Mesendoderm (in vitro differentiated cells): ENCODE measurements at places on chromosomes 16 and 17.

- peaks cover 5% of the 10 kb centered on the region for H3K36me3 ChIP-seq
- no peaks in the 10 kb centered on the region for H3K4me1 ChIP-seq
- no peak overlapping the region for H3K27ac ChIP-seq
- H3K4me3 ChIP-seq, result no peak overlapping the region
- no peaks in the 10 kb centered on the region for H3K27me3 ChIP-seq
These were observed 36.4 kb downstream of the HEATR3 start for GRCh38 chr16:50102051-50102746.

GRCh38 chr17:4198995-4199394, 56.0 kb downstream of the CYB5D2 start:
- H3K27me3 ChIP-seq, result no peaks in the 10 kb centered on the region
- peaks cover 1% of the 10 kb centered on the region for H3K36me3 ChIP-seq
- no peak overlapping the region for H3K27ac ChIP-seq
- no peak for DNase-seq
- H3K4me1 ChIP-seq, result no peaks in the 10 kb centered on the region

- no peaks in the 10 kb centered on the region for H3K36me3 ChIP-seq
- peaks cover 2% of the 10 kb centered on the region for H3K4me1 ChIP-seq
- no peak for DNase-seq
- no peaks in the 10 kb centered on the region for H3K27me3 ChIP-seq
These were observed 204.8 kb downstream of the FTO start for GRCh38 chr16:53908731-53909130.

DNA sequence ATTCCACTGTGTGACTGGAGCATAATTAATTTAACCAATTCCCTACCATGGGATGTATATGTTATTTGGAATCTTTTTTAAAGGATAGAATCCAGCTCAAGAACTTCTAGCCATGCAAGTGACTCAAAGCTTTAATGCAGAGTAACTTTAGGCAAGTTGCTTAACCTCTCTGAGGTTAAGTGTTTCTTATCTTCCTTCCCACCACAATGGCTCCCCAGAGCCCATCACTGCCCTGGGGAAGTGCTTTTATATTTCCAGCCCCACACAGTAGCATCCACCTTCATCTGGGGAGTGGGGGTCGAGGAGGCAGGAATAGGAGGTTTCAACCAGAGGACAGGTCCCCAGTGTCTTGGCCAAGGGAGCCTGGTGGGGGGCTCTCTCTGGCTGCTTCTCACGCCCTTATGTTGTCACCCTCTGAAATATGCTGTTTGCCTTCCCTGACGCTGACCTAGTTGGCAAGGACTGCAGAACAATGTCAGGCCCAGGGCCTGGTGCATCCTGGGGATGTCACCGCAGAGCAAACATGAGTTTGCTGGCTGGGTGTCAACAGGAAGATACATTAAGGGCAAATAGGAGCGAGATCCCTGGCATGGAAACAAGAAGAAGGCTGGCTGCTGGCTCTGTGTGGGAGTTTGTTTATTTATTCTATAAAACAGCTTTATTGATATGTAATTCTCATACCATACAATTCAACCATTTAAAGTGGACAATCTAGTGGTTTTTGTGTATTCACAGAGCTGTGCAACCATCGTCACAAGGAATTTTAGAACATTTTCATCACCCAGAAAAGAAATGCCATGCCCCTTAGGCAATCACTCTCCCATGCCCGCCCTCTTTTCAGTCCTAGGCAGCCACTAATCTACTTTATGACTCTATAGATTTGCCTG, 46.6 kb upstream of the WSB1 start:
- H3K36me3 ChIP-seq, result no peaks in the 10 kb centered on the region
- no peak overlapping the region for H3K27ac ChIP-seq
- peak; percentile 14 for DNase-seq
- H3K27me3 ChIP-seq, result no peaks in the 10 kb centered on the region
- no peak overlapping the region for H3K4me3 ChIP-seq

GRCh38 chr17:410543-411401, 58.2 kb upstream of the RPH3AL start:
- no peaks in the 10 kb centered on the region for H3K27me3 ChIP-seq
- H3K4me3 ChIP-seq, result peak overlapping the region; percentile 62
- DNase-seq, result peak; percentile 46

- H3K4me3 ChIP-seq, result no peak overlapping the region
- DNase-seq, result no peak
- H3K36me3 ChIP-seq, result no peaks in the 10 kb centered on the region
- H3K27ac ChIP-seq, result no peak overlapping the region
- H3K4me1 ChIP-seq, result no peaks in the 10 kb centered on the region
These were observed 7.1 kb downstream of the ITGAD start for GRCh38 chr16:31400191-31400590.

DNA sequence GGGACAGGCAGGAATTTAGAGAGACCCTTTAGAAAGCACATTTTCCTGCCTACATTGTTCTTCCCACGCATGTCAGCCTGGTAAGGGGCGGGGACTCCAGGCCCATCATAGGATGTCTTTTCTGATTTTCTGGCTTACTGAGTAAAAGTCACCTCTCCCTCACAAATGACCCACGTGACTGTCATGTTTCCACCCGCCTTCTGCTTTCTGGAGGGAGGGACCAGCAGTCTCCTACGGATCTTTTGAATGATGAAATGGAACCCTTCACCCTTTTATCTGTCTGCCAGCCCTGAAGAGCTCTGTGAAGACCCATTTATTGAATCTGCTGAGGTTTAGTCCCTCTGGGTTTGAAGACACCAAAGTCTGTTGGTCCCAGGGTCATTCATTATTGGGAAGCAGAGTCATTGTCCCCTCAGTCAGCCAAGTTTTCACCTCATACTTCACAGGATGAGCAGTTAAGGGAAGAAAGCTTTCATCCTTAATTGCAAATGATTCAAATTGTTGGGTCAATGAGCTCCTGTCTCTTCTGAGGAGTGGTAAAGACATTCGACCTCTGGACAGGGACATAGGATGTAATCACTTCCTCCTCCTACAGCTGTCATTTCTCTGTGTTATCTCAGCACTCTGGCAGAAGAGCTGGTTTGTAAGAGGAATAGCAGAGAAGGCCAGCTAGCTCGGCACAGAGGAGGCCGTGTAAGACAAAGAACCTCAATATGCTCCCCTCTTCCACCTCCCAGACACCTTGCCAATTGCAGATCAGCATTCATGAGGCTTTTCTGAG, 446.1 kb downstream of the HS3ST3B1 start:
- DNase-seq, result no peak
- no peaks in the 10 kb centered on the region for H3K27me3 ChIP-seq
- no peak overlapping the region for H3K27ac ChIP-seq
- H3K36me3 ChIP-seq, result no peaks in the 10 kb centered on the region
- H3K4me1 ChIP-seq, result no peaks in the 10 kb centered on the region

DNA sequence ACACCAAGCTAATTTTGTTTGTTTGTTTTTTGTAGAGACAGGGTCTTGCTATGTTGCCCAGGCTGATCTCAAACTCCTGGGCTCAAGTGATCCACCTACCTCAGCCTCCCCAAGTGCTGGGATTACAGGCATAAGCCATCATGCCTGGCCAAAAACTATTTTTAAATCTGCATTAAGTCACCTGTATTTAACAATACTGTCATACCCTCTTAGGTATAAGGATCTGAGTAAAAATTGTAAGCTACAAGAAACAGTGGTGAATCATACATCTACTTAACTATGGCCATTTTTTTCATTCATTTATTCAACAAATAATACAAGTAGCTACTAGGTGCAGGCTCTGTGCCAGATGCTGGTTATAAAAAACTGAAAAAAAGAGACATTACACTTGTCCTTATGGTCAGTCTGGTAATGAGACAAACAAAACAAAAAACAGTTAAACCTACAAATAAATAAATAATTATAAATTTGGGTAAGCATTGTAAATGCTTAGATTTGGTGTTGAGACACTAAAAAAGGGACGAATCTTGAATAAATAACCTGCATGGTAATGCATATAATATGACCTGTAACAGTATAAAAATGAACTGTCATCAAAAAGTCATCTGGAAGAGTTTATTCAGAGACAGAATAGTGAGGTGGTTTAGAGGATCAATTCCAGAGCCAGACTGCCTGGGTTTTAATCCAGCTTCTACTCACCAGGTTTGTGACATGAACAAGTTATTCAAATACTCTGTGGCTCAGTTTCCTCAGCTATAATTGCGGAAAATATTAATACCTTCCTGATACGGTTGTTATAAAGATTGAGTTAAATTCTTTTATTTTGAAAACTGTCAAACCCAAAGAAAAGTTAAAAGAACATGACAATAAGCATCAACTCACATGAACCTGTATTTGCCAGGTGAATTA, 26.8 kb downstream of the BRIP1 start:
- H3K36me3 ChIP-seq, result no peaks in the 10 kb centered on the region
- H3K27me3 ChIP-seq, result no peaks in the 10 kb centered on the region

GRCh38 chr17:46942441-46943217, 19.7 kb downstream of the GOSR2 start:
- H3K27me3 ChIP-seq, result no peaks in the 10 kb centered on the region
- DNase-seq, result peak; percentile 81
- peaks cover 5% of the 10 kb centered on the region for H3K36me3 ChIP-seq

GRCh38 chr17:13569398-13570123, 32.2 kb downstream of the HS3ST3A1 start:
- no peaks in the 10 kb centered on the region for H3K27me3 ChIP-seq
- H3K4me1 ChIP-seq, result peaks cover 5% of the 10 kb centered on the region
- no peak overlapping the region for H3K4me3 ChIP-seq
- H3K27ac ChIP-seq, result no peak overlapping the region
- DNase-seq, result peak; percentile 44
- H3K36me3 ChIP-seq, result no peaks in the 10 kb centered on the region

- no peak for DNase-seq
- no peak overlapping the region for H3K27ac ChIP-seq
- H3K27me3 ChIP-seq, result peaks cover 56% of the 10 kb centered on the region
These were observed 18.5 kb upstream of the ZFHX3 start for GRCh38 chr16:73066331-73066926.

GRCh38 chr16:1903845-1904840, 14.1 kb downstream of the HS3ST6 start:
- no peak for DNase-seq
- no peaks in the 10 kb centered on the region for H3K27me3 ChIP-seq
- no peak overlapping the region for H3K4me3 ChIP-seq
- no peaks in the 10 kb centered on the region for H3K36me3 ChIP-seq
- H3K4me1 ChIP-seq, result no peaks in the 10 kb centered on the region
- H3K27ac ChIP-seq, result no peak overlapping the region

DNA sequence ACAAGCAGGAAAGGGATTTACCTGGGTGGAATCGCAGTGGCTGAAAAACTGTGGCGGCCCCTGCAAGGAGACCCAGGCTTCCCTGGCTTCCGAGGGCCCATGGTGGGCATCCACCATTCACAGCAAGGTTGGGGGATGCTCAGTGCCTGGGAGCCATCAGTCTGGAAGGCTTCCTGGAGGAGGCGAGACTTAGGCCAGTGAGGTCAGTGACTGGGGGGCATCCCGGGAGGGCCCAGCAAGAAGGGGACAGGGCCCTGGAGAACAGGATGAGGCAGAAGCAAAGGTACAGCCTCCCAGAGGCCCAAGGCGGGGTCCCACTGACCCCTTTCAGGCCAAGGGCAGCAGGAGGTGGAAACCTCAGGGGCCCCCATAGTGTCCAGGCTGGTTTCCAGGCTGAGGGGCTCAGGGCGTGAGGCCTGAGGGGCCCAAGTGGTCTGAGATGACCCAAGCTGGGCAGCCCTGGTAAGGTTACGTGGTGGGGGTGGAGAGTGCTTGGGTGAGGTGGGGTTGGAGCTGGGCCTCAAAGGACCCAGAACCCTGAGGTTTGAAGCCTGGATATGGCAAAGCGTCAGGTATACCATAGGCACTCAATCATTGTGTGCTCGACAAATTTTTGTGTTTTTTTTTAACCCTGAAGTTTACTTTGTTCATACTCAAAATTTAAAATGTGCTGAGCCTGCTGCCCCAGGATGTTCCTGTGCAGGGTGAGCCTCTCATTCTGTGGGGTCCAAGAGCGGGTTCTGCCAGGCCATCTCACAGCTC, 15.8 kb upstream of the SRRM2 start:
- DNase-seq, result no peak
- no peaks in the 10 kb centered on the region for H3K36me3 ChIP-seq
- H3K4me3 ChIP-seq, result no peak overlapping the region

- H3K36me3 ChIP-seq, result no peaks in the 10 kb centered on the region
- DNase-seq, result no peak
These were observed 70.4 kb downstream of the TMEM100 start for GRCh38 chr17:55652114-55652823.

- H3K27me3 ChIP-seq, result no peaks in the 10 kb centered on the region
- peaks cover 2% of the 10 kb centered on the region for H3K4me1 ChIP-seq
- H3K4me3 ChIP-seq, result no peak overlapping the region
- no peaks in the 10 kb centered on the region for H3K36me3 ChIP-seq
- DNase-seq, result peak; percentile 79
These were observed 13.0 kb downstream of the GPR142 start for GRCh38 chr17:74380086-74380958.

DNA sequence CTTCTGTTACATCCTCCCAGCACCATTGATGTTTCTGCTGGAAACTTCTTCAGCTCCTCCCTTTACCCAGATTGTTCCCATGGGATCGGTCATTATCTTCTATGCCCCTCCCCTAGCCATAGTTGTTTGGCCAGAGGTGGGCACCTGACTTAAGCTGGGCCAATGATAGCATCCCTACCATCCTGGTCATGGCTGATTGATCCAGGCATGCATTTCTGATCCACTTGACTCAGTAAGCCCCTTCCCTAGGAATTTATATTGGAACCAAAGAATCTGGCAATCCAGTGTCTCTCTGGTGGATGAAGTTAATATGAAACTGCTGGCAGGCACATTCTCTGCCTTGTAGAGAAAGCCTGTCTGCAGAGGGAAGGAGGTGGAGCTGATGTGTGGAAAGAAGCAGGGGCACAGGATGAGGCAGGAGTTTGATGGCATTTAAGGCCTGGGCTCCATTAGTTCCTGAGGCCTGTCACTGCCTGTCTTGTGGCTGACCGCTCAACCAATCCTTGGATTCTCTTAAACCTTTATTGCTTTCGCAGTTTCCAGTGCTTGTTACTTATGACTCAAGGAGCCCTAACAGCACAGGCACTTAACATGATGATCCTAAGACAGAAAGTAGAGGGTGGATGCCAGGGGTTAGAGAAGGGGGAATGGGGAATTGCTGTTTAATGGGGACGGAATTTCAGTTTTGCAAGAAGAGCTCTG, 152.4 kb downstream of the ABCC12 start:
- no peaks in the 10 kb centered on the region for H3K36me3 ChIP-seq
- no peaks in the 10 kb centered on the region for H3K27me3 ChIP-seq
- H3K27ac ChIP-seq, result no peak overlapping the region
- no peak overlapping the region for H3K4me3 ChIP-seq
- no peaks in the 10 kb centered on the region for H3K4me1 ChIP-seq
